ENCODE measurements at places on chromosomes 1 and 21. TPM values are rescaled to one million over a fixed set of nuclear protein-coding genes. Genes with fewer than 3 reads are reported as not detected.

MCOLN2 gene
- polyA plus RNA-seq, result 1.3 TPM

AUNIP gene
- polyA plus RNA-seq, result 2.8 TPM

RGS13 gene
- polyA plus RNA-seq, result not detected

LZIC gene
- polyA plus RNA-seq, result 78.0 TPM

NR0B2 gene
- polyA plus RNA-seq, result 1.5 TPM

TIAM1 gene
- polyA plus RNA-seq, result 12.4 TPM

FCER1G gene
- 13.1 TPM for polyA plus RNA-seq

RNF2 gene
- 47.9 TPM for polyA plus RNA-seq

RXRG gene
- 2.7 TPM for polyA plus RNA-seq

CD247 gene
- 0.37 TPM for polyA plus RNA-seq

TNNT2 gene
- 55.1 TPM for polyA plus RNA-seq

ASAP3 gene
- 34.7 TPM for polyA plus RNA-seq

AADACL4 gene
- polyA plus RNA-seq, result 1.2 TPM

NBPF8 gene
- 15.4 TPM for polyA plus RNA-seq

MAP1LC3C gene
- polyA plus RNA-seq, result 1.5 TPM

SELP gene
- 7.1 TPM for polyA plus RNA-seq

KAZN gene
- 35.4 TPM for polyA plus RNA-seq

PGLYRP4 gene
- polyA plus RNA-seq, result not detected

SPRR3 gene
- polyA plus RNA-seq, result 0.32 TPM

IL24 gene
- polyA plus RNA-seq, result 0.52 TPM

HCN3 gene
- 11.7 TPM for polyA plus RNA-seq

SPATA46 gene
- polyA plus RNA-seq, result 3.8 TPM

PIK3CD gene
- 3.6 TPM for polyA plus RNA-seq

KLHDC9 gene
- polyA plus RNA-seq, result 18.0 TPM

SFN gene
- polyA plus RNA-seq, result 0.49 TPM

BLACAT1 gene
- 0.34 TPM for polyA plus RNA-seq

RAP1GAP gene
- polyA plus RNA-seq, result 3.5 TPM

HJV gene
- 0.16 TPM for polyA plus RNA-seq

PRR9 gene
- polyA plus RNA-seq, result not detected

S100A9 gene
- polyA plus RNA-seq, result 7.2 TPM

ALX3 gene
- not detected for polyA plus RNA-seq

GJA9 gene
- not detected for polyA plus RNA-seq

DENND2C gene
- 4.5 TPM for polyA plus RNA-seq

C1orf87 gene
- 0.34 TPM for polyA plus RNA-seq

PTGFR gene
- 0.52 TPM for polyA plus RNA-seq

FALEC gene
- polyA plus RNA-seq, result 0.43 TPM

HPDL gene
- 3.2 TPM for polyA plus RNA-seq

GALE gene
- 24.3 TPM for polyA plus RNA-seq

MXRA8 gene
- 208 TPM for polyA plus RNA-seq

FAM177B gene
- 0.25 TPM for polyA plus RNA-seq

TMEM61 gene
- not detected for polyA plus RNA-seq

WNT3A gene
- 0.12 TPM for polyA plus RNA-seq

FCER1A gene
- polyA plus RNA-seq, result 0.40 TPM

CHIT1 gene
- polyA plus RNA-seq, result 0.09 TPM

CELA2B gene
- polyA plus RNA-seq, result 1.0 TPM

MPL gene
- polyA plus RNA-seq, result 0.60 TPM

CACHD1 gene
- polyA plus RNA-seq, result 41.6 TPM
